Astrocyte (in vitro differentiated cells and primary cell): ENCODE measurements at places on chromosomes 1 and 21. TPM values are rescaled to one million over a fixed set of nuclear protein-coding genes. Genes with fewer than 3 reads are reported as not detected.

The NAV1 gene
- 79.7 and 85.2 TPM in 2 replicates for total RNA-seq

DNA sequence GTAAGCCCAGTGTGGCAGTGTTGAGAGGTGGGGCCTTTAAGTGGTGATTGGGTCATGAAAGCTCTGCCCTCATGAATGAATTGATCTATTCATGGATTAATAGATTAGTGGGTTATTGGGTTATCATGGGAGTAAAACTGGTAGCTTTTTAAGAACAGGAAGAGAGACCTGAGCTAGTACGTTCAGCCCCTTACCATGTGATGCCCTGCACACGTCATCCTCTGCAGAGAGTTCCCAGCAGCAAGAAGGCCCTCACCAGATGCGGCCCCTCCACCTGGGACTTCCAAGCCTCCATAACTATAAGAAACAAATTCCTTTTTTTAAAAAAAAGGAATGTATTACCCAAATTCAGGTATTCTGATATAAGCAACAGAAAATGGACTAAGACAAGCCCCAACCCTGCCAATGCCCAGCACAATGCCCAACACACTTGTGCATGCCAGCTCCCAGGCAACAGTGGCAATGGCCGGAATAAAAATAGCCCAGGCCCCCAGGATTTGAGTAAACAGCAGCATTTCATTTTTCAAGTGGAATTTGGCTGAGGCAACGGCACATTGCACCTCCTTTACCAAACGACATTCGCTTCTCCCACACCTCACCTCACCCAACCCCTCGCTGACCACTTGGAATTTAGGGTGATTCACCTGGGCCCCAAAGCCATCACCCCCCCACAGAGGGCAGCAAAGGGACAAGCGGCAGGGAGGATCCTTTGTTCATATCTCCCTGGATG lies 215.9 kb downstream of the TOMM20 start:
- no peak for DNase-seq
- H3K27ac ChIP-seq = no peak overlapping the region
- no peak overlapping the region for H3K4me3 ChIP-seq
- H3K36me3 ChIP-seq = no peaks in the 10 kb centered on the region
- H3K27me3 ChIP-seq = no peaks in the 10 kb centered on the region

- no peaks in the 10 kb centered on the region for H3K27me3 ChIP-seq
- H3K27ac ChIP-seq = no peak overlapping the region
- peak overlapping the region; percentile 100 for H3K4me3 ChIP-seq
- peaks cover 18% of the 10 kb centered on the region for H3K4me1 ChIP-seq
- peak; percentile 17 for DNase-seq
- peaks cover 5% of the 10 kb centered on the region for H3K36me3 ChIP-seq
Measured at GRCh38 chr1:114755006-114755931, 2.5 kb downstream of the CSDE1 start.

- DNase-seq = no peak
- H3K4me3 ChIP-seq = no peak overlapping the region
- H3K27me3 ChIP-seq = no peaks in the 10 kb centered on the region
Measured at GRCh38 chr1:68558321-68559026, 61.6 kb upstream of the DEPDC1 start.

DNA sequence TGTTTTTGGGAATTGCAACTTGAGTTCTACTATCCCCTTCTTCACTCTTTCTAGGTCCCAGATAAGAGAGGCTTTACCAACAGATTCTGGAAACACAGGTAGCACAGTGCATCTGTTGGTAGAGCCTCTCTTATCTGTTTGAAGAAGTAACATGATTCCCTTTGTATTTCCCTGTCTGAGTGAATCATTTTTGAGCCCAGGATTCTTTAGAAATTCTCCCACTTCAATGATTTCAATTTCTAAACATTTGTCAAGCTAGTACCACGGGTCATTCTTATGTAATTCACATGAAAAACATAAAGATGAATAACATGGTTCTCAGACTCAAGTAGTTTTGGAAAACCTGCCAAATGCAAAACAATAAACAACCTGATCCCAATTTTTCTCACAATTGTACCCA lies 72.0 kb upstream of the DUSP10 start:
- H3K4me3 ChIP-seq = no peak overlapping the region
- peak; percentile 28 for DNase-seq

DNA sequence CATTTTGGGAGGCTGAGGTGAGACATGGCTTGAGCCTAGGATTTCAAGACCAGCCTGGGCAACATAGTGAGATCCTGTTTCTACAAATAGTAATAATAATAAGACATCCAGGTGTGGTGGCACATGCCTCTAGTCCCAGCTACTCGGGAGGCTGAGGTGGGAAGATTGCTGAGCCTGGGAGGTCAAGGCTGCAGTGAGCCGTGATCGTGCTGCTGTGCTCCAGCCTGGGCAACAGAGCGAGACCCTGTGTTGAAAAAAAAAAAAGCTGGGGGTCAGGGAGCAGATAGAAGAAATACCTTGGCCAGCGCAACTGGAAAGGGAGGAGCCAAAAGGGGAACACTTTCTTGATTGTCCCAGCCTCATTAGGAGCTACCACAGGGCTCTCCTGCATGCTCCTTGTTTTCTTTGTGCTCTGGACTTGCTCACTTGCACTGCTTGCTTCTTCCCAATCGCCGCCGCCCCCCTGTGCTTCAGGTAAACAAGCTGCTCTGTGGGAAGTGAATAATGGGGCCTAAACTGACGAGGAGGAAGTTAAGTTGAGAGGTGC lies 31.1 kb downstream of the PBX1 start:
- H3K36me3 ChIP-seq = peaks cover 2% of the 10 kb centered on the region
- H3K4me3 ChIP-seq = no peak overlapping the region
- no peaks in the 10 kb centered on the region for H3K27me3 ChIP-seq
- peaks cover 19% of the 10 kb centered on the region for H3K4me1 ChIP-seq

The KIF21B gene
- 4.7 and 5.6 TPM in 2 replicates for total RNA-seq

- H3K27me3 ChIP-seq = no peaks in the 10 kb centered on the region
- peaks cover under 1% of the 10 kb centered on the region for H3K4me1 ChIP-seq
- peak; percentile 34 for DNase-seq
- H3K36me3 ChIP-seq = no peaks in the 10 kb centered on the region
- H3K27ac ChIP-seq = no peak overlapping the region
Measured at GRCh38 chr1:117372863-117373412, 5.7 kb downstream of the MAN1A2 start.

- peak overlapping the region; percentile 87 for H3K27ac ChIP-seq
- H3K36me3 ChIP-seq = no peaks in the 10 kb centered on the region
- DNase-seq = no peak
- H3K4me1 ChIP-seq = no peaks in the 10 kb centered on the region
- peak overlapping the region; percentile 92 for H3K4me3 ChIP-seq
Measured at GRCh38 chr1:74197255-74197654, 721 bp downstream of the LRRIQ3 start.

The MSH4 gene
- total RNA-seq = 0.34 and 0.43 TPM in 2 replicates

The NECTIN4 gene
- 1.6 and 1.9 TPM in 2 replicates for total RNA-seq
